ENCODE measurements at places on chromosomes 6 and 20. TPM values are rescaled to one million over a fixed set of nuclear protein-coding genes. Genes with fewer than 3 reads are reported as not detected.

The CDKAL1 gene
- 25.8 TPM for total RNA-seq

The KHDC1L gene
- 4.2 TPM for total RNA-seq

The LY86 gene
- not detected for total RNA-seq

The WFDC10B gene
- not detected for total RNA-seq

The NFATC2 gene
- 0.12 TPM for total RNA-seq

The TAF11 gene
- 79.8 TPM for total RNA-seq
